ENCODE measurements at places on chromosomes 4 and X.

DNA sequence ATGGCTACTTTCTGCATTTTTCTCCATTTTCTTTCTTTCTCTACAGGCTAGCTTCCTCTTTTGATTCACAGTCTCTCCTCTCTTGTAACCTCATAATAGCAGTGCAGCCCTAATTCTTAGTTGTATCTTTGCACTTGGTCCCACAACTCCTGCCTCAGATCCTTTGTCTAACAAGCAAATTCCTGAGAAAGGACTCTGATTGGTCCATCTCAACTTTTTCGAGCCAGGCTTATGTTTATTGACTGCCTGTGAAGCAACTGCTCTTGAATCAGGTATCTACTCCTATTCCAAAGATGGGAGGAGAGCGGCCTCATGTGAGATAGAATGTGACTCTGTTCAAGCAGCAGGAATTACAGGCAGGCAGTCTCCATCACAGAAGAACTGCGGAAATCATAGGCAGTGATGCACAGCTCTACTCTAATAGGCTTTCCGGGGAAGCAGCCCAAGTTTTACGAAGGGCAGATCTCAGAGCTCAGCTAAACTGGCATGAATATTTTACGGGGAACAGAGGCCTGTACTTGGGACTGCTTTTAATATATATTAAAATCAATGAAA, 123.5 kb downstream of the GABRB1 start:
- no peak for DNase-seq

- DNase-seq, result no peak
Observed at GRCh38 chr4:186689476-186689875, 34.2 kb downstream of the FAT1 start.

DNA sequence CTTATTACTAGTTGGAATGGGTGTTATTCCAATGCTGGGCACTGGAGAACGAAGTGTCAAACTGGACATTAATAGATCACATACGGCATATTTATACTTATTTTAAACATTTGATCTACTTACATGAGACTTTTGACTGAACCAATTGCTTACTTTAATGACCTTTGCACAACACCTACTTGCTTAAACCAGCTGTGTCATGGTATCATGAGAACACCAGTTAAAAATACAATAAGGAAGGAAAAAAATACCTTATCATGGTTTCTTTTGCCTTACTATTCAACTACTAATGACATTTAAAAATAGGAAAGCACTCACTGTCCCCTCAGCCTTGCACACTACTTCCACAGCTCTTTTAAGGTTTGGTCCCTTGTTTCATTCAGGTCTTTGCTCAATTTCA, 146.9 kb downstream of the FAM13A start:
- no peak for DNase-seq

GRCh38 chr4:48190839-48191238, 56.8 kb upstream of the TXK start:
- DNase-seq, result no peak

DNA sequence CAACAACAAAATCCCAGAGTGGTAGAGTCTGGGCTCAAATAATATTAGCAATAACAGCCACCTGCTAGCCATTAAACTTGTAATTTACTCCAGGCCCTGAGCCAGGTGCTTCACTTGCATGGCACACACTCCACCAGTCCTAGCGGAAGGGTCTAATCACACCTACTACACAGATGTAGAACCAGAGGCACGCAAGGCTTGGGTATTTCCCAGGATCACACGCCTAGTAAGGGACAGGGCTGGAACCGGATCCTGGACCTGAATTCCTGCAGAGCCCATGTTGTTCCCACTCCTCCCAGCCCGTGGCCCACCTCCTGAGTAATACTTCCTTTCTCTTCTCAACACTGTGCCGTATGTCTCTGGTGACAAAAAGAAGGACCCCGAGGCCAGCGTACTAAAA, 5.7 kb downstream of the MAGEA1 start:
- no peak for DNase-seq

- DNase-seq, result no peak
Observed at GRCh38 chrX:136310411-136310810, 9.6 kb downstream of the ADGRG4 start.

DNA sequence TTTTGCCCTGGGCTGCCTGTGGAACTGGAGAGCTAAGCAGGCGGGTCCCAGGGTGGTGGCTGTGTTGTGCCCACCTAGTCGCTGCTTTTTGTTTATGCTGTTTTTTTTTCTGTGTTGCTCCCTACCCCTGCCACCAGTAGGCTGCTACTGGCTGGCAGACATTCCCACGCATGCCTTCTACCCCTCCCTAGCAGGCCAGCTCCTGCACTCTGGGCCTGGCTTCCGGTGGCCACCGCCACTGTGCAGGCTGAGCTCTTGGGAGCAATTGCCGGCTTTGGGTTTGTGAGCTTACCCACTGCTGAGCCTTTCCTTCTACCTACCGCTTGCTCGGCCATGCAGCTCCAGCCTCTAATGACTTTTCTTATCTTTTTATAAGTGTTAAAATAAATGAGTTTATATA, 57.6 kb downstream of the RBM46 start:
- DNase-seq, result no peak

DNA sequence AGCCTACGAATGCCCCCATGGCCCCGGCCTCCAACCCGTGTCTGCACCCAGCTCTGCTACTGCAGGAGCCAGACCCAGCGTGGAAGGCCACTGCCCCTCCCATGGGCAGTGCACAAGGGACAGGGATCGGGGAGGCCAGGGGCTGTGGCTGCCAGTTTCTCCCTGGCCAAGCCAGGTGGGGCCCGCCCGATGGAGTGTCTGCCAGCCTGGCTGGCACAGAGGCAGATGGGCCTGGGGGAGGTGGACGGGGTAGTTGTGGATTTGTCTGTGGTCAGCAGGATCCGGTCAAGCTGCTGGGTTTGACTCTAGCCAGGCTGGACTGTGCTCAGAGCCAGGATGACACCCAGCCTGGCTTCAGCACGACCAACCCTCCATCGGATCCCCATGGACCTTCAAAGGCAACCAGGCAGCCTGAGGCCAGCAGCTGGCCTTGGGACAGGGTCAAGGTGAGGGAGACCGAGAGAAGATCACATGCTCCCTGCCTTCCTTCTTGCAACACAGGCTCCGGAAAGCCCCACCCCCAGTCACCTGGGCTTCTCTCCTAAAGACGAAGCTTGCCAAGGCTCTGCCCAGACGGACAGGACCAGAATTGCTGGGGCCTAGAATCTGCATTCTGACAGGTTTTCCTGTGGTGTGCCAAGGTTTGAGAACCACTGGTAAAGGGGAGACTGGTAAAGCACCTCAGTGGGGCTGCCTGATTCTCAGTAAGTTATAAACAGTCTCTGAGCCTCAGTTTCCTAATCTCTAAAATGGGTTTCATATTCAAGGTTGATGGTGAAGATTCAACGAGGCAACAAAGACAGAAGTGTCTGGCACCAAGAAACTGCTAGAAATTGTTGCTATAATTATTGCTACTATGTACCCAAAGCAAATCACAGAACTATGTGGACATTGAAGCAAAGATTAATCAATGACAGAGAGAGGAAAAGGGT, 78.6 kb downstream of the PPP2R2C start:
- DNase-seq, result no peak

DNA sequence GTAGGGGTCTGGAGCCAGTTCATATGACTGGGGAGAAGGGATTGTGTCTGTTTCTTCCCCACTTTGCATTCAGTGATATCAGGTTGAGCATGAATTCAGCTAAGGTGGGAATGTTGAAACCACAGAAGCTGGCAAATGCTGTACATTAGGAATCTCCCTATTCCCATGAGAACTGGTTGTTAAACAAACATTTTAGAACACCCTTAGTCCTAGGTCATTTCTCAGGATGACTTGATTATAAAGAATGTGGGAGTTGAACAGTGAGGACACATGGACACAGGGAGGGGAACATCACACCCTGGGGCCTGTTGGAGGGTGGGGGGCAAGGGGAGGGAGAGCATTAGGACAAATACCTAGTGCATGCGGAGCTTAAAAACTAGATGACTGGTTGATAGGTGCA, 62.6 kb upstream of the LIMCH1 start:
- no peak for DNase-seq

DNA sequence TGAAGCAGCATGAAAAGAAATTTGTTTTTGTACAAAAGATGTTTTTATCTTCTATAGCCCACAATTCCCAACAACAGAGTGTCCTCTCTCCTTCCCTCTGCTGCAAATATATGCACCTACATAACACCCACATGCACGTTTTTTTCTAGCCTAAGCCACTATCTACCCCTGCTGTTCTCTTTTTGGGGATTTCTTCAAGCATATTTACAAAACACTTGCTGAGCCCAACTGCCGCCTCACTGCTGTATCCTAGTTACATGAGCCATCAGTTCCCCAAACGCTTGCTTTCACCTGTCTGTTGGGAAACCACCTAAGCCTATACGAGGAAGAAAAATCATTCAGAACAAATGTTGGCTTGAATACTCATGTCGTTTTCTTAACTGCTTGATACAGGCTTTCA, 127.2 kb downstream of the CHRNA9 start:
- no peak for DNase-seq

GRCh38 chrX:27555514-27555913, 34.6 kb upstream of the DCAF8L2 start:
- DNase-seq, result no peak

DNA sequence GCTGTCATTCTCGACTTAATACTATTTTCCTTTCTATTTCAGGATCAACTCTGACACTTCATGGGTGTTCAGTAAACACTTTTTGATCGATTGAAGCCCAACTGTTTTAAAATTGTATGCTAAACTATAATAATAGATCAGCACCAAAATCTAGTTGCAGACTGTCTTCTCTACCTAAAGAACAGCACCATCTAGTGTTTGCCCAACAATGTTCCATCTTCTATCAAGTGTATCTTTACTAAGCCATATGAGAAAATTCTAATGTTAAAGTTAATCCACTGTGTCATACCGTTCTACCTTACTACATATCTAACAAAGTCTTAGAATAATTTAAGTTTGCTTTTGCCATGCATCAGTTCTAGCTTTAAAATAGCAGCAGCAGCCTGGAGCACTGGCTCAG, 113.0 kb upstream of the PRDX4 start:
- no peak for DNase-seq

DNA sequence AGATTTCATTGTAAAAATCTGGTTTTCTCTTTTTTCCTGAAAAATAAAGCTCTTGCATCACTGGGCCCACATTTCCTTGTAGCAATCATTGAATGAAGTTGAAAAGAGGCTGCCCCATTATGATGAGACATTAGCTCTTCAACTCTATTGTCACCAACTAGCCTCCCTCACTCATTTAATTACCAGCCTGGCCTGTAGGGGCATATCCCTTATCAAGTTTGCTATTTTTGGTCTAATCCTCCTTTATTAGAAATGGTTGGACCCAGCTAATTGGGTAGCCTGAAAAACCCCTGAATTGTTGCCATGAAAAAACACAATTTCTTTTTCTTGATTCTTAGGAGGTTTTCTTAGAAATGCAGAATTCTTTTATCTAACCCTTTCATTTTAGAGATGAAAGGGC, 164.6 kb upstream of the CASK start:
- no peak for DNase-seq

DNA sequence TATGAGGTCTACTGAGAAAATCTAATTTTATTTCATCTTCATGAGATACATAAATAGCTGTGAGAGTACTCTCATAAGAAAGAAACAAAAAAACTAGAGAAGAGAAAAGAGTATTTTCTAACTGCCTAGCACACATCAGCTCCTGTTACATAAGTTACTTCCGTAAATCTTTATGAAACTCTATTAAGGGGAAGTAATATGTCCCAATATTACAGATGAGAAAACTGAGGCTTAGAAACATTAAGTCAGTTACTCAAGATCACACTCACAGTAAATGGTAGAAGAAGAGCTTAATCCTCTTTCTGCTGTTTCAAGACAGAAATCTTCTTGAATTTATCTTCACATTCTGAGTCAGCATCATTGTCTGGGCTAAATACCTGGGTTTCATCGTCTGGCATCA, 164.1 kb downstream of the DTHD1 start:
- DNase-seq, result no peak

DNA sequence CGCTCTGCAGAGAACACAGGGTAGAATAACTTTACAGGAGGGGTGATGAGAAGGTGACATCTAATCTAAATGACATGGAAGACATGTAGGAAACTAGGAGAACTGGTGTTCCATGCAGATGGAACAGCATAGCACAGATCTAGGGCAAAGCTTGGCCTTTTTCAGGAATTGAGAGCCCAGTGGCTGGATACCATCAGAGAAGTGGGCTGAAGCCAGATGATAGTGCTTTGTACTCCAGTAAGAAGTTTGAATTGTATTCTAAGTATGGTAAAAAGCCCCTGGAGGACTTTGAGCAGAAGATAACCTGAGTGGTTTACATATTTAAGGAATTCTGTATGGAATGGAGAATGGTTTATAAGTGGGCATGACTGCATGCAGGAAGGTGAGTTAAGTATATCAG, 32.8 kb downstream of the ENOPH1 start:
- DNase-seq, result no peak

DNA sequence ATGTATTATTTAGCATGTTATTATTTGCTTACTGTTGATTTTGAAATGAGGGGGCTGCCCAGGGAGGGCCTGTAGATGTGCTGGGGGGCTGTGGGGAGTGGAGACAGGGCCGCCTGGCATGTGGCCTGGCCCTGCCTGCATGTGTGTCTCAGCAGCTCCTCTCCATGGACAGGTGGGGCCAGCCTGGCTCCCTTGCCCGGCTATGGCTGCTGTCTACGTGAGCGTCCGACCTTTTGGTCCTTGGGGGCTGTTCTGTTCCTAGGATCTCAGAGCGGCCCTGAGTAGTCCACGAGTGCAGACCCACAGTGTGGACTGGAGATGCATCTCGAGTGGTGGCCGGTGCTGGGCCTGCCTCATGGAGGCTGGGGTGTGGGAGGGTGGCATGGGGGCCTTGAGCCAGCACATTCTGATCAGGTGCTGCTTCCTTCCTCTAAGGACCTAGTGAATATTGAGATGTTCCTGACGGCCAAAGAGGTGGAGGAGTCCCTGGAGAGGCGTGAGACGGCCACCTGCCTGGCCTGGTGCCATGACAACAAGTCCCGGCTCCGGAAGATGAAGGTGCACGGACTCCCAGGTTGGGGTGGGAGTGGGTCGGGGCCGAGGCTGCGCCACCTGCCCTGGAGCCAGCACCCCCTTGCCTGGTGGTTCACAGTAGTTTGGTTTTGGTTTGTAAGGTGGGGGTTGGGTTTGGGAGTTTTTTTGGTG, 24.9 kb upstream of the UVSSA start:
- DNase-seq, result no peak

DNA sequence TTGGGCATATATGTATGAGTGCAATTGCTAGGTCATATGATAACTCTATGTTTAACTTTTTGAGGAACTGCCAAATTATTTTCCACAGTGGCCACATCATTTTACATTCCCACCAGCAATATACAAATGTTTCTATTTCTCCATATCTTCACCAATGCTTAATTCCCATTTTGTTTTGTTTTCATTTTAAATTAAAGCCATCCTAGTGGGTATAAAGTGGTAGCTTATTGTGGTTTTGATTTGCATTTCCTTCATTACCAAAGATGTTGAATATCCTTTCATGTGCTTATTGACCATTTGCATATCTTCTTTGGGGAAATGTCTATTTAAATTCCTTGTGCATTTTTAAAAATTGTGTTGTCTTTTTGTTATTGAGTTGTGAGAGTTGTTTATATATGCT, 36.7 kb upstream of the SCOC start:
- no peak for DNase-seq

DNA sequence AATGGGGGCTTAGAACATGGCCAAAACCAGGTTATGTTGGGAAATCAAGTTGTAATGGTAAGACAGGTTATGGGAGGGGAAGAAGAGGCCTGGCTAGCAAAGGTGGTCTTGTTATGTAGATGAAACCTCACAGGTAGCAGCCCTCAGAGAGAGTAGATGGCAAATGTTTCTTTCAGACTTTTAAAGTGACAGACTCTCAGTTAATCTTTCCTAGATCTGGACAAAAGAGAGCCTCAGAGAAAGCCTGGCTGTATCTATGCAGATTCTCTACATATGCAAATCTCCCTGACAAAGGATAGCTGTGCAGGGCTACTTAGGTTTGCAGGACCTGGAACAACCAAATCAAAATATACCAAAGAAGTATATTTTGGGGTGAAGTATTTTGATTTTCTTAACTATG, 284.1 kb upstream of the AMOT start:
- no peak for DNase-seq
